ENCODE measurements at places on chromosomes 3 and 15.

DNA sequence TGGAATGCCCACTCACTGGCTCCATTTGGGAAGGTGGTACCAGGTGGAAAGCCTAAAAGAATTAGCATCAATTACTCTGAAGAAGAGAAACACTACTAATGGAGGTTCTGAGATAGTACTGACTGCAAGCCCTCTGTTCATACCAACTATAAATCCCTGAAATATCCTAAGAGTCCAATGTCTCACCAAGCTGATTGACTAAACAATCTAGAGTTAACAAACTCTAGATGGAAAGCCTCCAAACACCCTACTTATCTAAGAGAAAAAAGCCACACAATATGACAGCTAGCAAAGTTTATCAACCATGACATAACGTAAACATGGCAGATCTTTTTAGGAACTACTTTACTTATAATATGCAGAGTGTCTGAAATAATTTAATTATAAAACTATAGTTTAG lies 59.2 kb downstream of the GPR176 start:
- no peak for DNase-seq

- no peak for DNase-seq
Observed at GRCh38 chr15:63556246-63556645, 40.9 kb upstream of the FBXL22 start.

GRCh38 chr3:3286014-3286413 lies 106.5 kb upstream of the CRBN start:
- no peak for DNase-seq

DNA sequence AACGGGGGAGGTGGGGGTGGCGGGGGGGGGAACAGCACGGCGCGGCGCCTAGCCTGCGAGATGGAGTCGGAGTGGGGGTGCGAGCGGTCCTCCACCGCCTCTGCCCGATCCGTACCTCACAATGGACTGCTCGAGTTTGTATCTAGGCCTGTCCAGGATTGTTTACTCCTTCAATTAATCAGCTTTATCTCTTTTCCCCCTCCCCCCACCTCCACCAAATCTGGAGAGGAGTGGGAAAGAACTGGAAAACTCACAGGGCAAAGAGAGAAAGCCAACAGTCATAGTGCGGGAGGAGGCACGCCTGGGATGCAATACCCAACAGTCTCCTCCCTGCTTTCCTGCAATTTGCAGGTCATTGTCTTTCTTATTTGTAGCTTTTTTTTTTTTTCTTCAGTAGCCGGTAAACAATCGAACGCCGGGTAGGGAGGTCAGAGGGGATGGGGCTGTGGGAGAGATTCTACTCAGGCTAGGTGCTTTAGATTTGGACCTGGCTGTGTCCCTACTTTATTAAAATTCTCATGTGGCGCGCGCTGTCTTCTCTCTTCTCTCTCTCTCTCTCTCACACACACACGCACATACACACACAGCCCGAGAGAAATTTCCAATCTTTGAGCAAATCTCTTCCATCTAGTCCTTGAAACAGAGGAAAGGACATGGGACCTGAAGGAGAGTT lies 6.9 kb upstream of the MEIS2 start:
- DNase-seq: no peak

DNA sequence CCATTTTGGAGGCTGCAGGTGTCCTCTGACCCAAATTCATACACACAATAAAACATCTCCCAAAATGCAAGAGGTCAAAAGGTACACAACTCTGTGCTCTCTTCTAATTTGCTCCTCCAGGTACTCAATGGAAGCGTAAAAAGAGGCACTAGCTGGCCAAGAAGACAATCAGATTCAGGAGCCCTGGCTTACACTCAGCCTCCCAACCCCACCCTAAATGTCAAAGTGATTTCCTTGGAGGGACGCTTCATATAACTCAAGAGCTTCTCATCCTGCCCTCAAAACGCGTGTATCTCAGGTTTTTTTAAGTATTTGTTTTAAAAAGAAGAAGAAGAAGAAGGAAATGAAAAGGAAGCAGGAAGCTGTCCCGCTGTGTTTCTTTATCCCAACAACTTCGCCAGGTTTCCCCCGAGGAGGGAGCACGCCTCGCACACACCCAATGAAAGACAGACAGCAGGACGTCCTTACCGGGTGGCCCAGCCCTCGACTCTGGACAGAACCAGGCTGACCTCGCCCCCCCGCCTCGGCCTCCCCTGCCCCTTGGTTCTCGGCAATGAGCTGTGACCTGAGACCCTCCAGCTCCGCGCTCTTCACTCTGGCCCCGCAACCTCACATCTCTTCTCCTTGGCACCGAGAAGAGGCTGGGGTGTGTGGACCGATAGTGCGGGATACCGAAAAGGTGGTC lies 620.7 kb upstream of the ZNF385D start:
- DNase-seq: no peak

DNA sequence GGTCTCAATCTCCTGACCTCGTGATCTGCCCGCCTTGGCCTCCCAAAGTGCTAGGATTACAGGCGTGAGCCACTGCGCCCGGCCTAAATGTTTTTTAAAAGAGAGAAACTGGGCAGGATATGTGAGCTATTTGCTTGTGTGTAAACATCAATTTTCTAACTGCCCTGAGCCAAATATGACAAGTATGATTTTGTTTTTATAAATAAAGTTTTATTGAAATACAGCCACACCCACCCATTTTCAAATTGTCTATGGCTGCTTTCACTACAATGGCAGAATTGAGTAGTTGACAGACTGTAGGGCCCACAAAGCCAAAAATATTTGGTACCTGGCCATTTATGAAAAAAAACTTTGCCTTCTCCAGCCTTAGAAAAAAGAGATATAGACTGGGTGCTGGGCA lies 15.9 kb upstream of the HDC start:
- no peak for DNase-seq

DNA sequence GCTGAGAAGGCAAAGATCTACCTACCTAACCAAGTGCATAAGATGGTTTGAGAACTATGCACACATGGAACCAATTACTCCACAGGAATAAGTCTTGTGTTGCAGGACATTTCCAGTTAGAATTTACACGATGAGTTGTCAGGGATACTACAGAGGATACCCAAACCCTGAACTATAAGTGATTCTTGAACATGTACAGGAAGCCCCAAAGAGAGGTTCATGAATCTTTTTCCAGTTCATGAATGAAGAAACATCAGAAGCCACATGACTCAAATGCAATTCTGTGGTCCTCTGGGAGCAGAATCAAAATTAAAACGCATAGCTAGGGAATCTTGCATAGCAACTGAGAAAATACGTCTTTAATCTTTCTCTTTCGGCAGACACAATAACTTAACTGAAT lies 114.1 kb upstream of the LMCD1 start:
- DNase-seq: no peak

- no peak for DNase-seq
Observed at GRCh38 chr3:21839592-21839991, 88.6 kb upstream of the ZNF385D start.

- DNase-seq: no peak
Observed at GRCh38 chr15:85706779-85707518, 87.8 kb downstream of the KLHL25 start.

GRCh38 chr3:60010781-60011180 lies 961.0 kb upstream of the CFAP20DC start:
- DNase-seq: no peak

GRCh38 chr3:35596335-35596995 lies 42.9 kb upstream of the ARPP21 start:
- DNase-seq: no peak

GRCh38 chr3:153244961-153245360 lies 82.9 kb downstream of the RAP2B start:
- no peak for DNase-seq

GRCh38 chr15:63860155-63860554 lies 26.4 kb upstream of the HERC1 start:
- no peak for DNase-seq

Data from DMS79 treated with DMSO at 0.1 percent for 48 hours (cell line).